ENCODE measurements at places on chromosomes 11 and 22. TPM values are rescaled to one million over a fixed set of nuclear protein-coding genes. Genes with fewer than 3 reads are reported as not detected.

DNA sequence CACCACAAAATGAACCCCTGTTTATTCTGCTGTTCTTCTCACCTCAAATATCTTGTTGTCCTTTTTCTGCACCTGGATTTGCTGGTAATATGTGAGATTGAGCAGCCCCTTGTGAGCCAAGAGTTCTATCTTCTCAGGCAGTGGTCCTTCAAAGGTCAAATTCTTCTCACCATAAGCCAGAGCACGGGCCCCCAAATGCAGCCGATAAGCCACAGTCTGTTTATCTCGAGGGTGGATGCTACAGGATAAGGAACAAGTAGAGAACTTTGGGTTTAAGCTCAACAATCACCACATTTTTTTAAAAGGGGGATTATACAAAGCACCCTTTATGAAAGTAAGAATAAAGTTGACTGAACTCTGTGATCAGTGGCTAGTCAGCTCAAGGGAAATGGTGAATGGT lies 15.8 kb downstream of the TBRG1 start:
- no peak for DNase-seq

GRCh38 chr22:29061773-29062172 lies at the start of gene C22orf31:
Gene C22orf31 (minus strand): TSS chr22:29061831. CDS start chr22:29061792, 39 bp downstream.
- DNase-seq, result no peak

GRCh38 chr22:20033045-20033706 lies 12.3 kb downstream of the TANGO2 start:
- peak; percentile 23 for DNase-seq

Gene HIPK3
- total RNA-seq, result 25.3 TPM

DNA sequence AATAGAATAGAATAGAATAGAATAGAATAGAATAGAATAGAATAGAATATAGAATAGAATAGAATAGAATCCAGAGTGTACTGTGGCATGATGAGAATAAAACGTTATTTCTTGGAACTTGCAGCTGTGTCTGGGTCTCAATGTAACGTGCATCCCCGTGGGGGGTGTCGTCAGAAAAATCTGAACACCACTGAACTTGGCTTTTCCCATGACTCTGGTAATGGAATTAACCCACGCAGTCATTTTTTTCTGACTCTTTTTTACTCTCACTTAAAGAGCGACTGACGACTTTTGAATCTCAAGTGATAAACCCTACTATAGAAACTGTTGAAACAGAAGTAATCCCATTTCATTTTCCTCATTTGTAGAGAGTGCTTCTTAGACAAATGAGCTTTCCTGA lies 92.4 kb upstream of the BID start:
- no peak for DNase-seq

Gene TCF20
- 18.4 TPM for total RNA-seq

Gene OR4A16
- total RNA-seq, result not detected

DNA sequence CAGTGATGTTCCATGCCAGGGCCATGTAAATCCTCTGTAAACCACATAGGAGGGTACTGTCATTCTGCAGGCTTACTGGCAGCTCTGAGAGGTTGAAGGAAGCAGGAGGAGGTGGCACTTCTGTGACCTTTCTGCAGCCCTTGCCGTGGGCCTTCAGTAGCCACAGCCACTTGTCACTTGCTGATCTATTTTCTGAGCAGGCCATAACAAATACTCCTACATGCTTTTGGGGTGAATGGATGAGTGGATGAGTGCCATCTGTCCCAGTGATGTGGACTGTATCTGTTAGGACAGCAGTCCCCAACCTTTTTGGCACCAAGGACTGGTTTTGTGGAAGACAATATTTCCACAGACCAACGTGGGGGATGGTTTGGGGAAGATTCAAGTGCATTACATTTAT lies 10.2 kb downstream of the B3GNT6 start:
- DNase-seq, result no peak

DNA sequence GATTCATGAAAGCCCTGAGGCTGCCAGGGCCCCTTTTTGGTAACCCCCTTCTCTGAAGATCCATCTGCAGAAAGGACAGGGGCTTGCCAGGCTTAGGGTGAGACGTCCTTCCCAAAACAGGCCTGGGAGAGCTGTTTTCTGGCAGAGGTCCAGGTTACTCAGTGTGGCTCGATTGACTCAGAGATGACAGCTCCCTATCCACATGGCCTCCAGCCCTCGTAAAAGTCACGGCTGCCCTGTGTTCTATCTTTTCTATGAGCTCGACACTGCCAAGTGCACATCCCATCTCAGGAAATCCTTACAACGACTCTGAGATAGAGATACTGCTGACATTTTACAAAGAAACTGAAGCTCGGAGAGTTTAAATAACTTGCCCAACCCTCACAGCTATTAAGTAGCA lies 20.4 kb downstream of the ADAMTS8 start:
- DNase-seq, result no peak

DNA sequence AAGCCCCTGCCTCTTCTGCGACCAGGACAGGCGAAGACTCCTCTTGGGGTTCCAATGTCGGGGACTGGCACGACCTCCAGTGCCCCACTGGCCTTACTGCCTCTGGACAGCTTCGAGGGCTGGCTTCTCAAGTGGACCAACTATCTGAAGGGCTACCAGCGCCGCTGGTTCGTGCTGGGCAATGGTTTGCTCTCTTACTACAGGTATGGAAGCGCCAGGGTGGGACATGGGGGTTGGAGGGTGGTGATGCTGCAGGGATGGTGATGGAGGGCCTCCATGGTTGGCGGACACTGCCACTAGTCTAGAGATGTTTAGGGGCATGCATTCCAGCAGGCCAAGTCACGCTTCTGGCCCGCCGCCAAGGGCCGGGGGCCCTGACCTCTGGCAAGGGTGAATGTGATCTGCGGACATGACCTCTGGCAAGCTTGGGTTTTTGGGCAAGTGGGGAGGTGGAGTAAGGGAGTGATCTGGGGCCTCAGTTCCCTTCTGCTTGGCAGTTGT lies 727 bp downstream of the OSBP2 start:
- peak; percentile 37 for DNase-seq

GRCh38 chr11:110053848-110054414 lies 39.3 kb upstream of the ZC3H12C start:
- no peak for DNase-seq

DNA sequence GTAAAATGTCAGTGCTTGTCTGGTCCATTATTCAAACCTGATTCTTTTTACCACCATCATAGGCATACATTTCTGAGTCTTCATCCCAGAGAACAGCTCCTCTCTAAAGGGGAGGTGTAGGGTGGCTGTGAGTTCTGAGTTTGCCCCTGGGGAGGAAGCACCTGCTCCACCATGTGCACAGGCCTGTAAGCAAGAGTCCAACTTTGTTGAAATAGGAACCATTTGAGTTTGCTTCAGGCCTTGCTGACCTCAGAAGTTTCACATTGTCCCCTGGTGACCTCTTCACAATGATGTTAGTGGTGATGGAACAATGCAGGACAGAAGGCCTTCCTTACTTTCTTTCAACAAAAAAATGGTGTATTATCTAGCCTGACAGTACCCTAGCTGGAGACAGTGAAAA lies 54.6 kb upstream of the TOP3B start:
- no peak for DNase-seq

DNA sequence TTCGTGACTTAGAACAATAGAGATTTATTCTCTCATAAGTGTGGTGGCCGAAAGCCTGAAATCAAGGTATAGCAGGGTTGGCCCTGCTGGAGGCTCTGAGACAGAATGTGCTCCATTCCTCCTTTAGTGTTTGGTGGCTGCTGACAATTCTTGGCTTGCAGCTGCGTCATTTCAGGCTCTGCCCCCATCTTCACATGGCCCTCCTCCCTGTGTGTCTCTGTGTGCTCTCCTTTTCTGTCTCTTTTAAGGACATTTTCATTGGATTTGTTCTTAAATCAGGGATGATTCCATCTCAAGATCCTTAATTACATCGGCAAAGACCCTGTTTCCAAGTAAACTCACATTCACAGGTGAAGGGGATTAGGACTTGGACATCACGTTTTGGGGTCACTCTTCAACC lies 10.2 kb upstream of the APOL6 start:
- no peak for DNase-seq

Gene RFPL2
- total RNA-seq, result 0.85 TPM

Gene SLC22A8
- not detected for total RNA-seq

Gene RASL10A
- 3.0 TPM for total RNA-seq

- DNase-seq, result no peak
Measured at GRCh38 chr11:71298761-71299181, 46.4 kb upstream of the SHANK2 start.

DNA sequence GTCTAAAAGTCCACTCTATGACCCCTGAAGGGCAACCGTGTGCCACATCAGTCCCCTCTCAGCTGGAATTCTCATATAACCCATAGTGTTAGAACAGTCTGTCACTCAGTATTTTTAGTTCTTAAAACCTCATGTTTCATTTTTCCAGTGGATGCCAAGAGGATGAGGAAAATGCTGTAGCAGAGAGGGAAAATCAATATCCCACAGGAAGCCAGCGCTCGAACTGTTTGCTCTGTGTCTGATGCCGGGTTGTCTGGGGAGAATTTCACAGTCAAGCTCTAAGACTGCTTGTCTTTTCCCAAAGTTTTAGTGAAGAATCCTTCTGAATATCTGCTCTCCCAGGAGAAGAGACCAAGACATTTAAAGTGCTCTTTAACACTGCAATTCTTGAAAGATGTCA lies 360.9 kb downstream of the OPCML start:
- DNase-seq, result no peak

DNA sequence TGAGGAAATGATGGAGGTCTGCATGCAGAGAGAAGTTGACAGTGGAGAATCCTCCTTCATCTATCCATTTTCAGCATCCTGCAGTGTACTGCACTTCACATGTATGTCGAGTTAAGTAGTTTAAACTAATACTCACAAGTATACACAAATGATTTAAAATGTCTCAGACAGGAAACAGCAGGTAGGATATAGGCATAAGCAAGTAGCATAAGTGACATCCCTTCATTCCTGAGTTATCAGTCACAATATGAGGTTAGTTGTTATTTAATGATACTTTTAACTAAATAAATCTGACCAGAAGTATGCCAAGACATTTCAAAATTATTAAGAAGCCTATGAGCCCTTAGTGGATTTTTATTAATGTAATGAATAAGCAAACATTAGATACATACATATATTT lies 37.4 kb downstream of the MTMR2 start:
- DNase-seq, result no peak

- no peak for DNase-seq
Measured at GRCh38 chr11:1652026-1652425, 22.5 kb downstream of the KRTAP5-5 start.

Gene OR51V1
- not detected for total RNA-seq

GRCh38 chr22:44439356-44440223 lies 58.4 kb downstream of the RTL6 start:
- DNase-seq, result no peak

GRCh38 chr11:27397624-27398399 lies 34.8 kb upstream of the CCDC34 start:
- peak; percentile 32 for DNase-seq

- DNase-seq, result peak; percentile 63
Measured at GRCh38 chr11:107957109-107957588, 28.9 kb downstream of the RAB39A start.

Gene LRRN4CL
- 0.12 TPM for total RNA-seq

- no peak for DNase-seq
Measured at GRCh38 chr11:45060707-45061106, 85.7 kb upstream of the PRDM11 start.

- DNase-seq, result no peak
Measured at GRCh38 chr11:32659672-32660071, 76.0 kb downstream of the EIF3M start.
